Fibroblast of lung (primary cell): ENCODE measurements at places on chromosomes 2 and 18.

GRCh38 chr2:153953761-153954160, 82.0 kb downstream of the GALNT13 start:
- peak; percentile 5 for DNase-seq

GRCh38 chr2:111617299-111618225, 266.4 kb downstream of the ANAPC1 start:
- peak; percentile 75 for DNase-seq

- no peak for DNase-seq
Observed at GRCh38 chr2:219661955-219662395, 34.5 kb downstream of the SLC4A3 start.

- DNase-seq, result peak; percentile 96
Observed at GRCh38 chr2:216057688-216058193, 23.9 kb downstream of the PECR start.

- DNase-seq, result no peak
Observed at GRCh38 chr2:1690056-1690775, 54.1 kb downstream of the PXDN start.

GRCh38 chr2:164456619-164457018, 164.7 kb downstream of the GRB14 start:
- peak; percentile 17 for DNase-seq

- no peak for DNase-seq
Observed at GRCh38 chr2:126946318-126947102, 47.8 kb downstream of the TEX51 start.

GRCh38 chr2:43100883-43101662, 125.3 kb downstream of the ZFP36L2 start:
- peak; percentile 74 for DNase-seq

DNA sequence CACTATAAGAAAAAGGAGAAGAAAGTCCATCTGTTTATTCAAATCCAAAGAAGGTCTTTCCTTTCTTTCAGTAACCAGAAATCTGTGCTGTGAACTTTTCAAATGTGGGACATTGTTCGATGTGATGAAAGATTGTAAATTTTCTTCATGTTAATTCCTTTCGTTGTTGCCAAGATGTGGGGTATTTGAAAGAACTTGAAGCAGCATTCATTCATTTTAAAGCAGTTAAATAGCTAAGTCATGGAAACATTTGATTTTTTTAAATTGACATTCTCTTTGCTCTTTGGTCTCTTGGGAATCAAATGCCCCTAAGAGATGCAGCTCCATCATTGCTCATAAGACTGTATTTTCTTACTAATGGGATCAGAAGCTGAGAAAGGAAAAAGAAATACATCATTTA, 93.7 kb upstream of the EHBP1 start:
- no peak for DNase-seq

DNA sequence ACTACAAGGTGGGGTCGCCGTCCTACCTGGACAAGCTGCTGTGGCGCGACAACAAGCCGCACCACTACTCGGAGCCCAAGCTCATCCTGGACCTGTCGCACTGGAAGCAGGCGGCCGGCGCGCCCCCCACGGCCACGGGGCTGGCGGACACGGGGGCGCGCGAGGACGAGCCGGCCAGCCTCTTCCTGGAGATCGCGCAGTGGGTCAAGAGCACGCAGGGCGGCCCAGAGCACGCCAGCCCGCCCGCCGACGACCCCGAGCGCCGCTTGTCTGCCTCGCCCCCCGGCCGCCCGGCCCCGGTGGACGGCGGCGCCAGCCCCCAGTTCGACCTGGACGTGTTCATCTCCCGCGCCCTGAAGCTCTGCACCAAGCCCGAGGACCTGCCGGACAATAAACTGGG, 90.4 kb downstream of the MRO start:
- no peak for DNase-seq

- no peak for DNase-seq
Observed at GRCh38 chr2:106540886-106541285, 53.7 kb downstream of the CD8B2 start.
